GM04504 (cell line): ENCODE measurements at places on chromosomes 6 and 20.

GRCh38 chr6:42400061-42400760 is 51.5 kb downstream of the TRERF1 start:
- no peak for DNase-seq

- no peak for DNase-seq
Measured at GRCh38 chr6:147522597-147522996, 14.1 kb downstream of the SAMD5 start.

- no peak for DNase-seq
Measured at GRCh38 chr20:38997622-38998021, 35.5 kb downstream of the DHX35 start.

GRCh38 chr20:22438926-22439325 is 145.4 kb downstream of the FOXA2 start:
- DNase-seq: no peak

DNA sequence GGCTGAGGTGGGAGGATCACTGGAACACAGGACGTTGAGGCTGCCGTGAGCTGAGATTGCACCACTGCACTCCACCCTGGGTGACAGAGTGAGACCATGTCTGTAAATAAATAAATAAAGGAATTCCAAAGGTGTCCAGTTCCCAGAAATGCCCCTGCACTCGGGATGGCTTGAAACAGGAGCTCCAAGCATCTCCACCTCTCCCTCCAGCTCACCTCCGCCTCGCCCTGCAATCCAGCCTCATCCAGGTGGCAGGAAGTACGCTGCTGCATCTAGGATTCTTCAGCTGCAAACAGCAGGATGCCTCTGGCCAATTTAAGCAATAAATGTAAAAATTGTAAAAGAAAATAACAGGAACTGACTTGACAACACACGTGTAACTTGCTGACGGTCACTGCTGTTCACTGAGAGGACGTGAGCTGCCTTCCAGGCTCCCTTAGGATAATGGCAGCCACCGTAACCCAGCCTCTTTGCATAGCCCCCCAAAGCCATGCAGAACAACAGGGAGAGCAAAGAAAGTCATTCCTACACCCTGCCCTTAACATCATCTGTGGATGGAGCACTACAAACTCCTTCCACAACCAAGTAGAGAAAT is 11.4 kb upstream of the GRM4 start:
- no peak for DNase-seq

DNA sequence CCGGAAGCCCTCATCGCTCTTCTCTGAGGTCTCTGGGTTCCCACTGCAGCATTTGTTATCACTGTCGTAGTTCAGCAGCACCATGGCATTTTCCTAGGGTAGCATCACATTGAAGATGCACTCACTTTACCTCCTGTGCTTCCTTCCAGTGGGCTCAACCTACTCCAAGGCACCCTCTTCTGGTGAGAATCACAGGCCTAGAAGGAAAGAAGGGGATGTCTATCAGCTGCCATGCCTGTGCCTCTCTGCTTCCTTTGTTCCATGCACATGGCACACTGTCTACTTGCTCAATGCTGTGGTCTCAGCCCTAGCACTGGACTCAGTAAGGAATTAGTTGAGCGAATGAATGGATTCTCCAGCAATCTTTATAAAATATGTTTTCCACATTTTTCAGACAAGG is 22.6 kb downstream of the CST4 start:
- DNase-seq: no peak

DNA sequence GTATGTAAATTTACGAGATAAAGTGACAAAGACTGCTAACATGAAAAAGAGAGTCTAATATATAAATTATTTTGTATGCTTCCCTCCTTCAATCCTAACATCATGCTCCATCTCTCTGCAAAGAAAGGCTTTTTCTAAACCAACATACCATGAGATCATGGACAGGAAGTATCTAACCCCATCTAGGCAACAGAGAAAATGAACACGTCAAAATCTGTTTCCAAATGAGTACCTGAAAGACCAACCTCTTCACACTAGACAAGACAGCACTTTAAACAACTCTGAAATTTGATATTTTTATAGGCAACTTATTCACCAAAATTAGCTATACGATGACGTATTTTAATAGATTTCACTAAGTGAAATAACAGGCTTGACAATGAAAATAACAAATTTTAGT is 54.6 kb downstream of the MAN1A1 start:
- DNase-seq: no peak

GRCh38 chr20:64231621-64232550 is 23.7 kb upstream of the PCMTD2 start:
- DNase-seq: no peak

DNA sequence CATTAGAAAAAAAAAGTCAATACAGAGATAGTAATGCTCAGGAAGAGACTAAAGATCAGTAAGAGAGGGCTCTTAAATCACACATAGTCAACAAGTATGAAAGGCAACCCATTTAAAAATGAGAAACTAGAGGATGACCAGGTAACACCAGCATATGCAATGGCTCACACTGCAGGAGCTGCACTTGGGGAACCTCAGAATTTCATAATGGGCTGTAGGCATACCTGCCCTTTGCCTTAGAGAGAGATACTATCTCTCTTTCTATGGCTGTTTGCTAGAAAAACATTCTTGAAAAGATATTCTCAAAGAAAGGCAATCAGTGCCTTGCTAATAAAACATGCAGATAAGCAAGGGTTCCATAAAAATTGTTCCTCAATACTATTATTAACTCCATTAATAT is 33.2 kb downstream of the HMGCLL1 start:
- DNase-seq: no peak
